ENCODE measurements at places on chromosomes 6 and 20.

DNA sequence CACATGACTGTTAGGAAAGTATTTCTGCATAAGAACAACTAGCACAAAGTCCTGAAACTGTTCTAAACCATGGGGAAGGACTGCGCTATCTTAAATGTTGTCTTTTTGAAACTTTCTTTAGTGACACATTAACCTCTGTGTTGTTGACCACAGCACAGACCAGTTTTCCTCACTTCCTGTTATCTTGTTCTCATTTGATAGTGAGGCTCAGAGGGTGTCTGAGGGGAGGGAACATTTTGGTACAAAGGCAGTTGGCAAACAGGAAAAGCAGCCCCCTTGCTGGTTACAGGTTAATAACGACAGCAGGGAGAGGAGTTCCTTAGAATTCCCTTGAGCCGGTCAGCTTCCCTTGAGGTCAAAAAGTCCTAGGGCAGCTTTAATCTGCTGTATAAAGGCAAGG, 143.5 kb upstream of the BMP2 start:
- no peak for DNase-seq

DNA sequence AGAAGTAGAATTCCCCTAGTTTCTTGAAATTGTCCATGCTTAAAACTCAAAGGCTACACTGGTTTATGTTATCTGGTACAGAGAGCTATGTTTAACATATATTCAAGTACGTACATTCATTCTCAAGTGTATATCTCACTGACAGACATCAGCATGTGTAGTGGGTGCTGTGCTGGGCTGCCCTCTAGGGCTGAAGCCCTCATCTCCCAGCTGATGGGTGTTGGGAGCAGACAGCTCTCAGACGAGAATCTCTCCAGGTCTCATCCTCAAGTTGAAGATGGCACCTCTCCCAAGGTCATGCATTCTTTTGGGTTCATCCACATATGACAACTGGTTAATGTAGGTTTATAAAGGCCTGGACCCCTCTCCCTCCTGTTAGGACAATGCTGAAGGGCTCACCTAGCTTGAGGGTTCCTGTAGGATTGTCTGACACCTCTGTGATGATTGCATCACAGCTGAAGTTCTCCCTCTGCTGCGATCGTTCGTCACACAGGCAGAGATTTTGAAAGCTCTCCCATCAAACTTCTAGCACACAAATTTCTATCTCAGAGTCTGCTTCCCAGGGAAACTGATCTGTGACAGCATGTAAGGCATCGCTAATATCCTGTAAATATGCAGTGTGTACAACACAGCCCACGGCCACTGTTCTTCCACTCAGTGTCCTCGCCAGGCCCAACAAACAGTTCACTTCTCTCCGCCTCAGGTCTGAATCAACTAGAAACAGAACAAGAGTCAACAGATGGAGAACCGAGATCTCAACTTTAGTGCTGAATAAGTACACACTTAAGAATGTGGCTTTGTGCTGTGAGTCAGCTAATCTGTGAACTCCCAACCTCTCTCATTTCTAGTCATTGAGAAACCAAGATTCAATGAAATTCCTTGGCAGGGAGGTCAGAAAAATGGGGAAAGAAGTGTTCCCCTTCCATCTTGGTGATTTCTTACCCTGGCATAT, 43.2 kb downstream of the PREP start:
- peak; percentile 82 for DNase-seq

DNA sequence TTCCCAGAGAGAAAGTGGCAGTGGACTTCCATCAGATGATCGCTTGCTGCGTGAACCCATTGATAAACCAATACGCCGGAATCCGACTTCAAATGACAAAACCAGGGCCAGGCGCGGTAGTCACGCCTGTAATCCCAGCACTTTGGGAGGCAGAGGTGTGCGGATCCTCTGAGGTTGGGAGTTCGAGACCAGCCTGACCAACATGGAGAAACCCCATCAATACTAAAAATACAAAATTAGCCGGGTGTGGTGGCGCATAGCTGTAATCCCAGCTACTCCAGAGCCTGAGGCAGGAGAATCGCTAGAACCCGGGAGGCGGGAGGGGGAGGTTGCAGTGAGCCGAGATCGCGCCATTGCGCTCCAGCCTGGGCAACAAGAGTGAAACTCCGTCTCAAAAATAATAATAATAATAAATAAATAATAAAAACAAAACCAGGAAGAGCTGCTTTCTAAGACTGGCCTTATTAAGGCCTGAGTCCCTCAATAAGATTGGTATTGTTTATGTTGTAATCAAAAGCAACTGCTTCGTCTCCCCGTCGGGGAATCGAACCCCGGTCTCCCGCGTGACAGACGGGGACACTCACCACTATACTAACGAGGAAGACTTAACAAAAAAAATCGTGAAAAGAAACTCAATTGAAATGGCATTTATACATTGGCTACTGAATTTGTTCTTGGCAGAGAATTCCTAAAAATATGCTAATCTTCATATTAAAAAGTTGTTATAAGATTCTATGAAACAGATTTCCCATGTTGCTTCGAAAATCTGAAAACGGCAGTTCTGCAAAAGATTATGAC, 110.2 kb upstream of the ZNF184 start:
- peak; percentile 52 for DNase-seq

DNA sequence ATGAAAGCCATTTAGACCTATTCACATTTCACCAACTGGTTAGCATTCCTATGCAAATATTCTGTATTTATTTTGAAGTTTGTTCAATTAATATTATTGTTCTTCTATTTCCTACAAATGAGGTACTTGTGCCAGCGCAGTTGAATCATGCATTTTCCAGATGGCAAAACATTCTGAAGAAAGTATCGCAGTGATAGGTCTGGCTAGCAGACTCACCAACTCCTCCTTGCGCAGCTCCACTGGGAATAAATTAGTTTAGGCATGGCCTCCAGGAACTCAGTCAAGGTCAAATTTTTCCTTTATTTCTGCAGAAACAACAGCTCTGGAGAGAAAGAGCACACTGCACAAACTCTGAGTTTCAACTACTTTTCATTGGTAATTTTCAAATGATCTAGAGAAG, 437.7 kb downstream of the COL12A1 start:
- no peak for DNase-seq

DNA sequence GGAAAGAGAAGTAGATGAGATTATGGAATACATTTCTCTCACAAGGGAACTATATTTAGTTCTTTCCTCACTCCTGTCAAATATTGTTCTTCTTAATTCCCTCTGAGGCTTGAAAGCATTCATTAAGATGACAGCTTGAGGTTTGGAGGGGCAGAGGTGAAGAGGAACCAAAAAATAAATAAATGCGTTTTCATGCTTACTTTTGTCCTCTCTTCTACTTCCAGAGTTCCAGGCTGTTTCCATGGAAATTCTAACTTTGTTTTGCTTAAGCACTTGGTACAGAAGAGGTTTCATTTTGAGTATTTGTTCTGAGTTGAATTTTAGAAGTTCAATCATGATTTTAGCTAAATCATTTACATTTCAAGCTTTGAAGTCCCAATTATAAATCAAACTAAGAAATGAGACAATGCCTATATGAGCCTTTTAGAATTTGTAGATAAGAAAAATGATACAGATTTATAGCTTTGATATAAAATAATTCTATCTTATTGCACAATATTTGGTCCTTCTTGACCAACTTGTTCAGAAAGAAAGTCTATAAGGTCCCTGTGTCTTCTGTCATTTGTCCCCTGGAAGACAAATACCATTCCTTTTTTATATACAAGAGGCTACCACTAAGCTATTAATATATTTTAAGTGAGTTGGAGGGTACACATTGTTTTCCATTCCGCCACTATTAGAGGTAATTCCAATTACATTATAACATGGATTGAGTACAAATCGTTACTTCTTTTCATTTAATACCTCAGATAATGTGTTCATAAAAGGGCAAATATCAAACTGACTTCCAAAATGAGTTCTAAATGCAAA, 16.3 kb downstream of the RBM24 start:
- no peak for DNase-seq

DNA sequence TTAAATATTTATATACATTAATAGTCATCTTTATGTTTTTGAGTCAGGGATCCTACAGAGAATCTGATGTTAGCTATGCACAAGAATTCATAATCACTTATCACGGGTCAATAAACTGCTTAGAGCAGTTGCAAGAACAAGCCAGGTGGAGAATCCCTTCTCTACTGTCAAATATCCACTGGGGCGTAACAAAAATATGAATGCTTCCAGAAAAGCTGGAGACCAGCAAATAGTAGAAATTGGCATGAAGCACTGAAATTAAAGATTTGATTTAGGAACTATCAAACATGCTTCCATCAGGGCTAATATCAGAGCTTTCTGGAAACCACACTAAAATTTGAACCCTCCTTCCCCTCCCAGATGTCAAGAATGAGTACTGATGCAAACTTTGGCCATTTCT, 37.3 kb downstream of the ADGRG6 start:
- DNase-seq = no peak

DNA sequence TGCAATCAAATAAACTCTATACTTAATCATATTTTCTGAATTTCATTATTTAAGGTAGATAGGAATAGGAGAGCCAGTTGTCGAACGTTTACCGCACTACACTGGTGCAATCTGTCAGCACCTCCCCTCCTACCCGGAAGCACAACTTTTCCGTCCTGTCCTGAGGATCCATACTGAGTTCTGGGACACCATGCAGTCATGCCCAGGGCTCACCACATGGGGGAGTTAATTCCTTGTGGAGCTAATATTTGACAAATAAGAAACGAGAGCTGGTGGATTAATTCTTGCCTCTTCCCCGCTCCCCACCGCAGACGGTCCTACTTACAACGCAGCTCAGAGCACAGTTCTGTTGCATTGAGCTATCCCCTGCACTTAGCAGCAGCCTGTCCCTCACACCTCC, 107.7 kb upstream of the RALGAPA2 start:
- no peak for DNase-seq

DNA sequence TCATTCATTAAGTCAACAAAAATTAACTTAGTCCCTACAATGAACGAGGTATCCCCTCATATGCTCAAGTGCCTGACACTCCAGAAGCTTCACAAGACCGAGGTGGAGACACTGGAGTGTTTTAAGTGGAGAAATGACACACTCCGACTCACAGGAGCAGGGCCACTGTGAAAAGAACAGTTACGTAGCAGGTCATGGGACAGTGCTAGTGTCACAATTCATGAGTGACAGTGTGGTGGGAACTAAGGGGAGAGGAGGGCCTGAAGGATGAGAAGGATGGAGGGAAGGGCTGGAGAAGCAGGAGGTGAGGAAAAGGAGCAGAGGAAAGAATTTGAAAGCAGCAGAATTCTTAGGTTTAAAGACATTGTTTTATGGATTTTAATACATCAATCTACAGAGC, 1.3 kb upstream of the HLA-A start:
- DNase-seq = no peak

DNA sequence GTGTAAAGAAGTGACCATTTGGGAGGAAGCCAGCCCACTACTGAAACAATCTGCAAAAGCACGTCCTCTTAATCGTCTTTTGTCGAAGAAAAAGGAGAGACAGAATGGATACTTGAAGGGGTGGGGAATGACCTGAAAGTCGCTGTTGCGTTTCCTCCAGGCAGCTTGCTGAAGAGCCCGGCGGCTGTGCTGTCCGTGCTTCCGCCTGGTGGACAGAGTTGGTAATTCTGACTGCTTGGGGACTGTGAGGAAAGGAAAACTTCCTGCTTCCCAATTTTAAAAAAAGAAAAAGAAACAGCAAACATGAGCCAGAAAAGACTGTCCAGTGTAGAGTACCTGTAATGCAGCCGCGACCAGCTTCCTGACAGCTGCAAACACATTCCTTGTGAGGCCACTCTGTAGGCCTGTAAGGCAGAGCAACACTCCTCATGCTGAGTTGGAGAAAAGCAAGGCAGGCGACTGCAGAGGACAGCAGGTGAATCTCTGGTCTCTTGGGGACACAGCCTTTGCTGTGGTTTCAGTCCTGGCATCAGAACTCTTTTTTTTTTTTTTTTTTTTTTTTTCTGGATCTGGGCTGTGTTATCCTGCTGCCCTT, 251.1 kb upstream of the TBX18 start:
- DNase-seq = no peak
